ENCODE measurements at places on chromosomes 13 and 19.

GRCh38 chr13:41267106-41267505 is 3.7 kb upstream of the MTRF1 start:
- no peak for DNase-seq

GRCh38 chr13:72462166-72462565 is 265.3 kb downstream of the MZT1 start:
- no peak for DNase-seq

DNA sequence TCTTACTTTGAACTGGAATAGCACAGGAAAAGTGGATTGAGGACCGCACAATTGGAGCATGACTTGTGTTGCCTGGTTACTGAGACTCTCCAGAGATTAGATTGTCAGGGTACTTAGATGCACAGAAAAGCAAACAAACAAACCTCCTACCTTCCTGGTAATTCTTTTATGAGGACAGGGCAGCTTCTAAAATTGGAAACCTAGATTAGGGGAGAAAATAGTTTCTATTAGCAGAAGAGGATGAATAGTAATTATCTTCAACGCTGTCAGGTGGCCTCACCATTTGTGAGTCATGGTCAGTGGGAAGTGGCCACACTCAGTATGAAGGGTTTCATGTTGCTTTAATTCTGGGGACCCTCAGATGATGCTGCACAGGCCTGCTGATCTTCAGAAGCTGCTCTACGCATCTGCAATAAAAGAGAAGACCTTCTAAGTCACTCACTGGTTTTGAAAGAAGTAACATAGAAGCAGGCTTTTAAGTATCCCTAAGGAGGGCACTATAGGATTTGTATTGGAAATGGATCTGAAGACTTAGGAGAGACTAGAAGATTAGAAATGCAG is 106.8 kb downstream of the LACC1 start:
- DNase-seq: no peak

DNA sequence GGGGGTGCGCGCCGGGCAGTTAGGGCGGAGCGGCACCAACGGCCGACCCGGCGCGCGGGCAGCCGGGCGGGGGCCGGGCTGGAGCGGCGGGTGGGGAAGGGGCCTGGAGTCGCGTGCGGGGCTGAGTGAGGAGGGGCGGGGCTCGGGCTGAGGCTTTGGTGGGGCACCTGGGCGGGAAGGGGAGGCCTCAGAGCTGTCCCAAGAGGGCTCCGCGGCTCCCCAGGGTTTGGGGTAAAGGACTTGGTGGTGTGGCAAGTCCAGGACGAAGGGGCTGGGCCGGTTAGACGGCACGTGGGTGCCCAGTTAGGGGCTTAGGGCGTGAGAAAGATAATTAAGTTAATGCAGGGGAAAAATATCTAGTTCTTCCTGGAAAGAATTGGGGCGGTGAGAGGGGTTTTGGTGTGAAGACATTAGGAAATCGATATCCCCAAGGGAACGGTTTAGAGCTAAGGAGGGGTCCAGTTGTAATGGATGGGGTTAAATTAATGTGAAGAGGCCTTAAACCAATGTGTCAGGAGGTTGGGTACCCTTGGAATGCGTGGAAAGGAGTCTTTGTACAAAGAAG is 496 bp downstream of the ZNF574 start:
- peak; percentile 11 for DNase-seq

DNA sequence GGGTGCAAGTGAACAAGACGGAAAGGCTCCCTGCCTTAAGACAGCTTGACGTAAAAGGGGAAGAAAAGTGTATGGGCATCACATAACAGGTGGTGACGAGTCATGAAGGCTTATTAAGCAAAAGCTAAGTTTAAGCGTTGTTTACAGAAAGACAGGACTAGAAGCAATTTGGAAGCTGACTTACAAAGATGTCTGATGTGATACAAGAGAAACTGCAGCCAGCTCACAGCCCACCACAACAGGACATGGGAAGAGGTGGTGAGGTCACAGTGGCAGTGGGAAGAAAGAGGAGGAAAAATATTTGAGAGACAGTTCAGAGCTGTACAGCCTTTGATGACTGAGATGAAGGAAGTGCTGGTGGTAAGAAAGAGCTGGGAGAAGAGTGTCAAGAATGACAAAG is 181.6 kb downstream of the KLF12 start:
- no peak for DNase-seq

DNA sequence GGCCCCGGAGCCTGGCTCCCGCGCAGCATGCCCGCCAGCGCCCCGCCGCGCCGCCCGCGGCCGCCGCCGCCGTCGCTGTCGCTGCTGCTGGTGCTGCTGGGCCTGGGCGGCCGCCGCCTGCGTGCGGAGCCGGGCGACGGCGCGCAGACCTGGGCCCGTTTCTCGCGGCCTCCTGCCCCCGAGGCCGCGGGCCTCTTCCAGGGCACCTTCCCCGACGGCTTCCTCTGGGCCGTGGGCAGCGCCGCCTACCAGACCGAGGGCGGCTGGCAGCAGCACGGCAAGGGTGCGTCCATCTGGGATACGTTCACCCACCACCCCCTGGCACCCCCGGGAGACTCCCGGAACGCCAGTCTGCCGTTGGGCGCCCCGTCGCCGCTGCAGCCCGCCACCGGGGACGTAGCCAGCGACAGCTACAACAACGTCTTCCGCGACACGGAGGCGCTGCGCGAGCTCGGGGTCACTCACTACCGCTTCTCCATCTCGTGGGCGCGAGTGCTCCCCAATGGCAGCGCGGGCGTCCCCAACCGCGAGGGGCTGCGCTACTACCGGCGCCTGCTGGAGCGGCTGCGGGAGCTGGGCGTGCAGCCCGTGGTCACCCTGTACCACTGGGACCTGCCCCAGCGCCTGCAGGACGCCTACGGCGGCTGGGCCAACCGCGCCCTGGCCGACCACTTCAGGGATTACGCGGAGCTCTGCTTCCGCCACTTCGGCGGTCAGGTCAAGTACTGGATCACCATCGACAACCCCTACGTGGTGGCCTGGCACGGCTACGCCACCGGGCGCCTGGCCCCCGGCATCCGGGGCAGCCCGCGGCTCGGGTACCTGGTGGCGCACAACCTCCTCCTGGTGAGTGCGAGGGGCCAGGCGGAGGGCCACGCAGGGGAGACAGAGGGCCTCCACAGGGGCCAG is at the start of gene KL:
TSS of gene KL (plus strand) at position 10 of the 909 bp plus-strand sequence. CDS start at position 28, 18 bp downstream.
- no peak for DNase-seq

GRCh38 chr19:38452430-38453366 is 19.2 kb downstream of the RYR1 start:
- DNase-seq: no peak

DNA sequence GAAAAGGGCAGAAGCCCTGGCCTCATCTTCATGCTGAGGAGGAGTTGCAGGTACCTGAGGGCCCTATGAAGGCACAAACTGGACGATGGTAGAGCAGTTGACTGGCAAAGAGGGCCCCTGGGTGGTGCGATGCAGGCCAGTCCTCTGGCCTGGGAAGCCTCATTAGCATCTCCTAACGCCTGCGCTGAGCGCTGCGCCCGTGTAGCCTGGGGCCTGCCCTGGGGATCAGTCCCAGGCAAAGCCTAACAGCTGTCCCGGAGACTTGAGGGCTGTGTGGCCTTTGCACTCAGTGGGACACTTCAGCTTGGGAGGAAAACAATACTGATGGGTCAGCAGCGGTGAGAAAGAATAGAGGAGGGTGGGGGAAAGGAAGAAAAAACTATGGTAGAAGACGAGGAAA is 187.7 kb downstream of the RAP2A start:
- no peak for DNase-seq

DNA sequence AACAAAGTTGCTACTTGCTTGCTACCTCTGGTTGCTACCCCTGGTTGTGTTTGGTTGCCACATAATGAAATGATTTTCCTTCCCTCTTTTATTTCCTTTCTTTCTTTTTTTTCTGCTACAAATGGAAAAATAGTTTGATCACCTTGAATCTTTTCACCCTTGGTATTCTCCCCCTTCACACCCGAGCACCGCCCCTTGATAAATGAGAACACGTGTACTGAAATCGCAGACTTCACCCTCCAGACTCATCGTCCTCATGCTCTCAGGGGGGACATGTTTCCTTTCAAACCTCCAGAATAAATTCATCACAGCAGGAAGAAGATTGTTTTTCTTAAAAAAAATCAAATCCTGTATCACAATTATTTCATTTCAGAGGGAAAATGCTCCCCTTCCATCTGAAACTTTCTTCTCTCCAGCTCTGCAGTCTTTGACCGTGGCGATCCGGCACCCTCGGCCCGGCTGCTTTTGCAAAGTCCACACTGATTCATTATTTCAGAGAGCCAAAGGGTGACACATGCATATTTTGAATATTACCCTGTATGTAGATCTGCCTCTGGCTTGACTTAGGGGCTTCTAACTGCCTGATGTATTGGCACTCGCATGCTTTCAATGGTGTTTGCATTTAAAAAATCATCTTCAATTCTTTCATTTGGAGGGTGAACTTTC is 222.6 kb upstream of the MAB21L1 start:
- DNase-seq: no peak

DNA sequence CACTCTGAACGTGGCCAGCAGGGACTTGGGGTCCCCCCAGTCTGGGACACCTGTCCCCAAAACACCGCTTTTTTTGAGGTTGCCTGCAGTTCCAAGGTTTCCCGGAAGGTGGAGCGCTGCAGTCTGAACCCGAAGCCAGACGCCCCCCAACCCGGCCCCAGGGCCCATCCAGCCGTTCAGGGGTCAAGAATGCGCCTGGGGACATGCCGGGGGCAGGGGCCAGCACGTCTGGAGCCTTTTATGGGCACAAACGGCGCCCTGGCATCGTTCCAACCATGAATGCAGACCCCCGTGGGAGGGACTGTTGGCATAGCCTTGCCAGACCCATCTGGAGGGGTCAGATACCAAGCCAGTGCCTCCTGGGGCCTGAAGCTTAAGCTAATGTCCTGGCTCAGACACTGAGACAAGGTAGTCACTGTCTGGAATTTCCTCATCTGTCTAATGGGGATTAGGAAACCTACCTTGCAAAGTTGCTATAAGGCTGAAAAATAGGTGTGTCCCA is 6.9 kb downstream of the S1PR5 start:
- no peak for DNase-seq

DNA sequence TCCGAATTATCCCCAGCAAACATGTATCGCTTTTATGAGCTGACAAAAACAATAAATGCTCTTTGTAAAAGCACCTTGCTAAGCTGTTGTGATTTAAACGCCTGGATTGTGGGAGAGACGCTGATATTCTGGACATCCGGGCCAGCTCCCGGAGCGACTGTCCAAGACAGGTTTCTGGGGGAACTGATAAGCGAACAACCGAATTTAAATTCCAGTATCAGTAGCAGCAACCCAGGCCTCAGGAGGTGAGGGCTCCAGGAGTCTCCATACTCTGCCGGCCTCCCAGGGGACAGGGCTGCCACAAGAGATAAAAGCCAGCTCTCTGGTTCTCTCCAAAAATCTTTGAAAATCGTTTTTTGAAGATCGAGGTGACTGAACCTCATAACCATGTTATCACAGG is 50.3 kb upstream of the VSTM2B start:
- no peak for DNase-seq

DNA sequence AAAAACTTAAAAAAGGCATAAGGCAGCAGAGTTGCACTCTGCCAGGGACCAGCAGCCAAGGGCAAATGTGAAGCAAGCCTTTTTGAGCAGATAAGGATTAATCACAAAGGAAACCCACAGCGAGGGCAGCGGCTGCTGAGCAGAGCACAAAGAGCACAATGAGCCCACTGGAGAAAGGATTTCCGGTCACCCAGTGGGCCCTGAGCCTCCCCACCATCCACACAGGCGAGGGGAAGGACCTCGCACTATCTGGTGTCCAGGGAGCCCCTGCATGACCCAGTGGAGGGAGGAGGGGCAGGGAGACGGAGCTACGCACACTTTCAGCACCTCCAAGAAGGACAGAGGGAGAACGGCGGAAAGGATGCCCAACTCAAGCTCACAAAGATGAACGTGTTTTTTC is 40.0 kb downstream of the COL4A1 start:
- no peak for DNase-seq

DNA sequence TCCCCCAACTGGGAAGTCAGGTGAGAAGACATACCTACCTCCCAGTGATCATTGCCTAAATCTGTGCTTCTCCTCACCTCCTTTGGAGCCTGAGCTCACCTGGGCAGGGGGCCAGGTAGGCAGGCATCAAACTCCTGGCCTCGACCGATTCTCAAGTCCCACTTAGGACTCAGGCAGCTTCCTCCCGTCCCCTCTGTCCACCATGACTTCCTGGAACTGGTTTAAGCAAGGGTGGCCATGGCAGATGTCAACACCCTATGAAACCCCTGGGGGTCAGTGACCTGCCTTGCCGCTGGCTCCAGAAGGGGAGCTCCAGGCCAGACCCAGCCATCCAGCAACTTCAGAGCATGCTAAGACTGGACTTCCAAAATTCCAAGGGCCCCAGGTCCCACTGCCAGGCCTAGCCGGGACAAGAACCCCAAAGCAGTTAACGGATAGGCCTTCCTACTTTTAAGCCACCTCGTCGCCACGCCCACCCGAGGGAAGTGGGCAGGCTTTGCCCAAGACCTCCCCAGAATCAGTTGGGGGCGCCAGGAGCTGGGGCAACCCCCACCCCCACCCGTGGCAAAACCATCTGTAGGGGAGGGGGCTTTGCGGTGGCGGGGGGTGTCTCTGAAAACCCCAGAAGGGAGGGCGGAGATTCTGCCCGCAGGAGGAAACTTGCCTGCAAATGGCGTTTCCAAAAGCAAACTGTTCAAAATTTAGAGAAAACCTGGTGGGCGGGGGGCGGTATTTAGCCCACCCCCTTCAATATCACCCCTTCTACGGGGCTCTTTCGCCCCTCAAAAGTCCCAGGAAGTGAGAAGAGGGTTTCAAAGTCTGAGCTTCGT is 657 bp downstream of the PLIN3 start:
- DNase-seq: peak; percentile 11

Data from stimulated activated CD8-positive, alpha-beta memory T cell treated with anti-CD3 and anti-CD28 coated beads, Interleukin-12 subunit alpha, Interleukin-12 subunit beta, amount 100 ng/mL, for 1 hour (primary cell).